ENCODE measurements at places on chromosomes 5 and 9. TPM values are rescaled to one million over a fixed set of nuclear protein-coding genes. Genes with fewer than 3 reads are reported as not detected.
A peak's percentile ranks its signal among the peaks of the same experiment; 100 is the strongest.

Gene CWC27
- total RNA-seq = 14.0 TPM

Gene PCDHB9
- 0.34 TPM for total RNA-seq

Gene PDZD2
- total RNA-seq = 1.6 TPM

Gene OBP2A
- not detected for total RNA-seq

GRCh38 chr5:95746722-95747679 lies 15.9 kb downstream of the RHOBTB3 start:
- DNase-seq = no peak

DNA sequence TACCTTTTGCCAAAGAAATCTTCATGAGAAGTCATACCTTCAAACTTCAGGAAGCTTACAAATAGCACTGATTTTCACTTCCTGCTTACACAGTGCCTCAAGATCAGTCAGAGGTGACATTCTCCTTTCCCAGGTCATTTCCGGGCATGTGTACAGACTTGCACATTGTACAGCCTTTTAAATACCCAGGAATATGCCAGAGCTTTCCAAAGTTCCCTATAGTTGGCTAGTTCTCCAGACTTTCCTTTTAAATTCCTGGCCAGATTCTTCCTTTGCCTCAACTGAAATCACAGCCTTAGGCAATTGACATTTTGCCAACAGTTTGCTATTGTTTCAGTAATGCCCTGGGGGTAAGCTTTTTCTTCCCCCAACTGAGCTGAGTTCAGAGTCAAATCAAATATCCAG lies 47.2 kb downstream of the RFX3 start:
- no peak for DNase-seq

GRCh38 chr5:133111299-133111698 lies 59.5 kb downstream of the HSPA4 start:
- peak; percentile 66 for DNase-seq

GRCh38 chr9:113991714-113992113 lies 86.4 kb downstream of the AMBP start:
- DNase-seq = no peak

DNA sequence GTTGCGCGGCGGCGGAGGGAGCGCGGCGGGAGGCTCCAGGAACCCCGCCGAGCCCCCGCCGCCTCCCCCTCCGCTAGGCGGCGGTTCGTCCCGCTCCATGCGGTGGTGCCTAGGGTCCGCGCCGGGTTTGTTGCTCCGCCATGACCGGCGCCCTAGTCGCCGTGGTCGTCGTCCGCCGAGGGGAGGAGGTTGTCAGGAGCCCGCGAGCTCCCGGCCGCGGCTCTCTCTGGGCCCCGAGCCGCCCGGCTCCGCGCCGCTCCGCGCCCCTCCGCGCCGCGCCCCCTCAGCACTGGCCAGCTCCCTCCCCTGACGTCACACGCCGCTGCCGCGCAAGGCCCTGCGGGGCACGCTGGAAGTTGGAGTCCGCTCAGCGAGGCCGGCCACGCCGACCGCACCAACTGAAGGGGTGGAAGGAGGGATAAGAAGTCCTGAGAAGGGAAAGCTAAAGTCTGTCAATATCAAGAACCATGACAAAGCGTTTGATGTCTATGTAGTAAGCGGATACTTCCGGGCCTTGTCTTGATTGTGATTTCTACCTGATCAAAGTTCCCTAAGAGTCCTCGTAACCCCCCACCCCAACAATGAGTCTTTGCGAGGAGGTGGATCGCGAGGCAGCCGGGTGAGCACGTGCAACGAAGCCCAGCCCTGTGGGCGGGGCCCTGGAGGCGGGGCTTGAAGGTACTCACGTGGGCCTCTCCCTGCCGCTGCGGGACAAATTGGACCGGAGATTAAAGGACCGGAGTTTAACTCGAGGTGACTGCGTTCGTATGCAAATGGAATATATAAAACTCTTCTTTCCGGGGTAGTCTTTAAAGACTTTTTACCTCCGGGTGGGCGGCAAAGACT lies at the start of gene NR6A1:
Gene NR6A1 (minus strand): TSS at position 291 of the 846 bp plus-strand sequence.
- DNase-seq = peak; percentile 97

DNA sequence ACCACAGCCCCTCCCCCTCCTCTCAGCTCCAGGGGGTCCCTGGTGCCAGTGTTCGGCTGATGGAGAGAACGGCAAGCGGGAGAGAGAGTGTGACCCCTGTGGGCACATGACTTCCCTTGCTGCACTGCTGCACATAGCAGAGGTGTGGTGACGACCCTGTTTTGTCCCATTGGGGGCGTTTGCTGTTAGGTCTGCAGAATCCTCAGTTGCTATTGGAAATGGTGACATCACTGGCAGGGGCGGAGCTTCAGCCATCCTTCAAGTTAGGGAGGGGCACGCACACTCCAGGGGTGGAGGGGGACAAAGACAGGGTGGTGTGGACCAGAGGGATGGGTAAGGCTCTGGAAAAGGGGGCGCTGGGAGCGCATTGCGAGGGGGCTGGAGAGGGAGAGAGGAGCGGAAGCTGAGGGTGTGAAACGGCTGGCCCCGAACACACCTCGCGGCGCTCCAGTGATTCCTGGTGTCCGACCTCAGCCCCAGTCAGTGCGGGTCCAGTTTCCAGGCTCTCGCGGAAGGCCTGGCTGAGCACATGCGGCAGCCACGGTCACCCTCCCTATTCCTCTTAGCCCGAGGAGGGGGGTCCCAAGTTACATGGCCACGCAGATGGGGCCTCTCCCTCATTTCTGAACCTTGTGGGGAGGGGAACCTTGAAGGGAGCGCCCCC lies 764 bp upstream of the GRIN1 start:
- DNase-seq = no peak

DNA sequence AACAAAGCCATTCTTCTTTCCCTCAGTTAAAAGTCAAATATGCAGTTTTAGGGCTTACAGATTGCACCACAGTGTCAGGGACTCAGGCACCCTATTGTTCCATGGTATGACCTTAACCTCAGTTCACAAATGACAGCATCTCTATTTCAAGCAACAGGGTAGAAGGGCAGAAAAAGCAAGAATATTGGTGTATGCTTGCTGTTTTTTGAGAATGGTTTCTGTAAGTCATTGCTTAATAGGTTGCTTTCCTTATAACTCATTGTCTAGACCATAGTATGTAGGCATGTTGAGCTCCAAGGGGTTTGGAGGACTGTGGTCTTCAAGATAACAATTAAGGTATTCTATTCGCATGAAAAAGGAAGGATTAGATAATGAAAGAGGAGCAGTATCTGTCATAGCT lies 183.5 kb upstream of the EDIL3 start:
- DNase-seq = no peak

DNA sequence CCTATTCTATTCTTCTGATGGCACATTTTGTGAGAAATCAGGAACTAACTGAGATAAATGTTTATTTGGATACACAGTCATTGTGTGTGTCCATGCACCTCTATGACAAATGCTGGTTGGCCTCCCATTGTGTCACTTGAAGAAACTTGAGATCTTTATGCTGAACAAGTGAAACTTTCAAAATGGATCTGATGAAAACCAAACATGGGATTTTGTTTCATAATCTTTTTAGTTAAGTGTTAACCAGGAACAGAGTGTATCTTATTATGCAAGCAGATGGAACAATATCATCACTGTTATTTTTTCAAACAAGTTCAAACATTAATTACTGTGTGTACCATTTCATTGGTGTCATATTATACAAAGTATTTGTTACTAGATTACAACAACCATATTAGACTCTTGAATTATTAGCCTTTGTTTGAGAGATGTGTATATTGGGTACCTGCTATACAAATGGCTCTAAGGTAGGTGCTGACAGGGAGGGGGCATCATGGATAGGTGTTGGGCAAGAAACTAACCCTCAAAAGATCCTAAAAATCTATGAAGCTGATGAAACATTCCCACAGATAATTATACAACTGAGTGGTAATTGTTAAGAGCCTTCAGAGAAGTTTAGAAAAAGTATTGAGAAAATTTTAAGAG lies 159.8 kb downstream of the PALM2AKAP2 start:
- no peak for DNase-seq

GRCh38 chr9:87792831-87793288 lies 66.9 kb downstream of the CTSL start:
- DNase-seq = peak; percentile 27

- no peak for DNase-seq
Observed at GRCh38 chr5:161546095-161546469, 443 bp downstream of the GABRB2 start.

DNA sequence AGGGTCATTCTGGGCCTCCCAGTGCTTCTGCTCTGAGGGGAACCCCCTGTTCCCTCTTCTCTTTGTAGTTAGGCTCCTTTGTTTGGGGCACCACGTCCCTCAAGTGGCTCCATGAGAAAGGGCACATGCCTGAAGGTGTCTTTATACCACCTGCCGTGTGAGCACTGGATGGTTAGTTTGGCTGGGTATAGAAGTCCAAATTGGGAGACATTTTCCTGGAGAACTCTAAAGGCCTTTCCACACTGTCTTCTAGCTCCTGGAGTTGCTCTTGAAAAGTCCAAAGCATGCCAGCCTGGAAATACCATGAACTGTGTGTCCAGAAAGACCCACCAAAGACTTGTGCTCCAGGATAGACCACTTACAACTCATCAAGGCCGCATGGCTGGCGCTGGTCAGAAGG lies 11.1 kb upstream of the CCDC187 start:
- no peak for DNase-seq

DNA sequence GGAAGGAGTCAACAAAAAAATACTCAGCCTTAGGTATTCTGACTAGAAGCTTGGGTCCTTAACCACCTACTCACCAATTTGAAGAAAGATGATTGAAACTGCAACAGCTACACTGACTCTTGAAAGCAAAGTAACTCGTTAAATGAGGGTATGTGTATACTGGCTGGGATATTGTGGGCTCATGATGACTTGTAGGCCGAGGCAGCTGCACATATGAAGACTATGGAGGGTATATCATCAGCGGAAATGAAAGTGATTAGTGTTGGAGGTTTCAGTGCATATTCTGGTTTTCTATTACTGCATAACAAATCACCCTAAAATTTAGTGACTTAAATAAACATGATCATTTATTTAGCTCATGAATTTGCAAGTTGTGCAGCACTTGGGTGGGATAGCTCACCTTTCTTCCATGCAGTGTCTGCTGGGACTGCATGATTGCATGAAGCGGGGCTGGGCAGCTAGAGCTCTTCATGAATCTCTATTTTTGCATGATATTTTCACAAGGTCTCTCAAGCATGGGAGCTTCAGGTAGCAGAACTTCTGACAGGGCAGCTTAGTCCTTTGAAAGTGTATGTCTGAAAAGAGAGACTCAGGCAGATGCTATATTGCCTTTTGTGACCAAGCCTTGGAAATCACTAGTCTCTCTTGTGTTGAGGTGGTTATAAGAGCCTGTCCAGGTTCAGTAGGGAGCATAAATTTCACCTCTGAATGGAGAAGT lies 96.1 kb upstream of the CDKN2B start:
- no peak for DNase-seq

All from left colon (tissue), 2 donors.